Lung (tissue), 17 donors: ENCODE measurements at places on chromosomes 1 and 21.
A peak's percentile ranks its signal among the peaks of the same experiment; 100 is the strongest.

DNA sequence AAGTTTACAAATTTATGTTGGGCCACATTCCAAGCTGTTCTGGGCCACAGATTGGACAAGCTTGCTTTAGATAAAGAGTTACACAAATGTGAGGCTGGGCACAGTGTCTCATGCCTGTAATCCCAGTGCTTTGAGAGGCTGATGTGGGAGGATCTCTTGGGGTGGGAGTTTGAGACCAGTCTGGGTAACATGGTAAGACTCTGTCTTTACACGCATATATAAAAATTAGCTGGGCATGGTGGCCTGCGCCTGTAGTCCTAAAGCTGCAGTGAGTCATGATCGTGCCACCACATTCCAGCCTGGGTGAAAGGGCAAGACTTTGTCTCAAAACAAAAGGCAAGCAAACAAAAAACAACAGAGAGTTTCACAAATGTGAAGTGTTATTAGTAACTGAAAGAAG lies 5.9 kb upstream of the VCAM1 start:
- DNase-seq = peak; percentile 58

- no peak for DNase-seq
These were observed 29.3 kb downstream of the RSPH1 start for GRCh38 chr21:42466700-42467099.

DNA sequence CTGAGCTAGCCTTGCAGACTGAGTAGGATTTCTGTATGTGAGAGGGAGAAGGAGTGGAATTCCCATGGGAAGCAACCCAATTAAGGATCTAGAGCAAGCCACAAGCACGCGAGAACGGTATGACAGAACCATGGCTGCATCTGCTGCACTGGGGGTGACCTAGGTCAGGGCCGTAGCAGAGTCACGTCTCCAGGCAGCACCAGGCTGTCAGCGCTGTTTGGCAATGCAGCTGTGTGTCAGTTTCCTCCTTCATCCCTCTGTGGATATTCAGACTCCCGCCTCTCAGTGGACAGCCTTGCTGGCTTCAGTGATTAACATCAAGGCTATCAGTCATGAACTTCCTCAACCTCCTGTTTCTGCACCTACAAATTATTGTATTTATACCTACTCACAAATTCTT lies 118.1 kb upstream of the PPP2R5A start:
- DNase-seq = peak; percentile 65

DNA sequence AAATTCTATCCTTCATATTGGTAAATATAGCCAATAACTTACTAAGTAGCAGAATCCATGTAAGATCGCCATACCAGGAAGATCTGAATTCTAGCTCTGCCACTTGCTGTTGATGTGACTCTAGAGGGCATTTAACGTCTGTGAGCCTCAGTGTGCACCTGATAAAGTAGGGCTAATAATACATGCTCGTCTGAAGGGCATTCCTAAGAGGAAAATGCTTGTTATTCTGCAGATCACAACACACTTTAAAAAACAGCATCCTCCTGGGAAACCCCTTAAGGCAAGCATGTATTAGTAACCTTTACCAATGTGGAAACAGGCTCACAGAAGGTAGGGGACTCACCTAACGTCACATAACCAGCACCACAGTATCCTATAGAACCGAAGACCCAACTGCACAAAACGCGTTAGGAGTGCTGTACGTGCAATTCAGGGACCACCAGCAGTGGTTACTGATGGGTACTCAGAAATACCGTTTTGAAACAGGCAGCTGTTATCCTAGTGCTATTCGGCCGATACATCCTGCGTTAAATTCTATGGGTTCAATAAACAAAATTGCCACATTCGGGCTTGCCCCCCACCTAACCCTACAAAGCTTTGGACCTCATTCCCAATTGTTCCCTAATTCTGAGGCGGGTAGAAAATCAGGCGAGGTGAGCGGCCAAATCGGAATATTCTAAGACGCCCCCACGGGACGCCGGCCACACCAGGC lies 758 bp downstream of the DEPDC1 start:
- no peak for DNase-seq

GRCh38 chr1:3337798-3338724 lies 116.4 kb upstream of the ARHGEF16 start:
- no peak for DNase-seq
